ENCODE measurements at places on chromosomes 6 and 20.
A peak's percentile ranks its signal among the peaks of the same experiment; 100 is the strongest.

DNA sequence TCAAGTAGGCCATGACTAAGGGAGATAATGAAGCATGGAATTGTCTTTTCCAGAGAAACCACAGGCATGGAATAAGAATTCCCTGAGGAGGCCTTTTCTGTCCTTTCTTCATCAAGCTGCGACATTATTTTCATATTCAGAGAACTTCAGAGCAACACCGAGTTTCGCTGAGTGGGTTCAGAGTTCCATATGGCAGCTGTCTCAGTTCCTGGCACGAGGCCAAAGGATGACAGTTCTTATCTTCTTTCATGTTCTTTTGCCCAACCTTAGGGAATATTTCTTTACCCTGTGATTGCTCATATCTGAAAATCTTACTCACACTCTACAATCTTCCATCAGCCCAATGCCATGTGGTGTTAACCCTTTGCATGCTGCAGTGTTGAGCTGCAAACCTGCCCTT, 135.3 kb upstream of the BMP2 start:
- DNase-seq, result peak; percentile 27

DNA sequence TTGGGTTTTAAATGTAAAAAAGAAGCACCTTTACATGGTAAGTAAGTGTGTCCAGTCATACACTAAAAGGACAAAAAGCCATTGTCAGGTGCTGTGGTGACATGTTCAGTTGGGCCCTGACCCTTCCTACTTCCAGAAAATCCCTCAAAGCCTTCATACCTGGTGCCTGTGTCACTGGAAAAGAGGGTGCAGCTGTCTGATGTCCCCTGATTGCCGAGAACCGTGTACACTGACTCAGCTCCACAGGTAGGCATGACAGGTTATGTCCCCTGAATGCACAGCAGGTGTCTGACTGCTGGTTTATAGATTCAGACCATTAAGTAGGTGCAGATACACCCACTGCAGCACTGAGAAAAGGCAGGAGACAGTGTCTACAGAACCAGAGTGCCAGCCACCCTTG, 99.1 kb downstream of the FOXC1 start:
- DNase-seq, result no peak

GRCh38 chr20:58597249-58597891, 53.7 kb upstream of the STX16 start:
- DNase-seq, result peak; percentile 60

DNA sequence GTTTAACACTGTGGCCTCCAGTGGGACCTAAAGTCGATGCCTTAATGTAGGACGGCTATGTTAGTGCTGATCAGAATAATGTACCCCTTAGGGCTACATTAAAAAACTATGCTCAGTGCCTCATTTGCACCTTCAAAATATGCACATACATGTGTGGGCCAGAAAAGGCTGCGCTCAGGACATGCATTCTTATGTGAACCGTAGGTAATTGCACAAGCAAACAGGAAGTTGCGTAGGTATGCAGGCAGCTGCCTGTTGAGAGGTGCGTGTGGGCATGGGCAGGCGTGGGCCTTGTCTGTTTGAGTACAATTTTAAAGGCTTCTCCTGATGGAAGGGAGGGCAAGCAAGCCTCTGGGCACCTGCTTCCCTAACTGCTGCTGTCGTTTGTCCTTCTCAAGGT, 116.2 kb upstream of the JAG1 start:
- no peak for DNase-seq

Data from left ventricle myocardium inferior (tissue), 1 donor.